Stimulated activated CD8-positive, alpha-beta memory T cell treated with anti-CD3 and anti-CD28 coated beads, Interleukin-7, amount 100 ng/mL, for 1 hour (primary cell): ENCODE measurements at places on chromosomes 11 and 22.

DNA sequence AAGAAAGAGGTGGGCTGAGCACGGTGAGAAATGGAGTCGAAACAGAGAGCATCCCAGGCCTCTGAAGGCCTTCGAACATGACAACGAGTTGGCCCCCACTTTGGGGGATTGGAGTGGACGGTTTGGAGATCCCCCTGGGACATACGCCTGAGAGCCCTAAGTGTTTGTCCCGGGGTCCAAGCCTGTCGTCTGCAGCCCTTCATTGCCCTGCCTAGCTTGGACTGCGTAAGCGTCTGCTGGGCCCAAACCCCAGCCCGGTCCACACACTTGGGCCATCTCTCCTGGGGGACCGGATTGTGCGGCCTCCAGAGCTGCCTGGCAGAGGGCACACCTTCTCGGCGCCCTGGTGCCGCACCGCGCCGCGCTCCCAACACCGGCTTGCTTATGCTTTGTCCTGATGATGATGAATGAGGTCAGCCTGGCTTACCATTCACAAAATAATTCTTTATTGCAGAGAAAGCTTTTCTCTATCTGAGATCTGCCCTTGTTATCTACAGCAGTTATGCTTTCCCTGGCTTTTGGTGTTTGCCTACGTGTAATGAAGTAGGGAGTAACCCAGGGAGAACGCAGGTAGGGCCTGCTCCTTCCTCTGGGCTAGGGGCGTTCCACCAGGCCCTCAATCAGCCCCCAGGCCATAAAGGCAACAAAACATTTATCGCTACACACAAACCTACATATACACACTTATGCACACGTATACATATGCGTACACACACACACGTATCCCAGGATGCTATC is 85.9 kb upstream of the PPARA start:
- no peak for DNase-seq

DNA sequence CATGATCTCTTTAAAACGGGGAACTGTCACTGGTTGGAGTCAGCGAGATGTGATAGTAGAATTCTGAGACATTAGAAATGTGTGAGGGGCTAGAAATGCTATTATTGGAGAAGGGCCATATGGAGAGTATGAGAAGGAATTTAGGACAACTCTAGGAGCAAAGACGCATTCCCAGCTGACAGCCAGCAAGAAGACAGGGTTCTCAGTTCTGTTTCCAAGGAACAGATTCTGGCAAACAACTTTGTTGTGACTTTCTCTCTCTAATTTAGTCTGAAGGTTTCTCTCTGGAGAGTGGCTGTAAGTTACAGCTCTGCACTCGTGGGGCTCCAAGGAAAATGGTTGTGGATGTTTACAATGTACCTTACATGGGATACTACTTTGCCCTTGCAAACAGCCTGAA is 876.3 kb downstream of the FAM181B start:
- DNase-seq = no peak

DNA sequence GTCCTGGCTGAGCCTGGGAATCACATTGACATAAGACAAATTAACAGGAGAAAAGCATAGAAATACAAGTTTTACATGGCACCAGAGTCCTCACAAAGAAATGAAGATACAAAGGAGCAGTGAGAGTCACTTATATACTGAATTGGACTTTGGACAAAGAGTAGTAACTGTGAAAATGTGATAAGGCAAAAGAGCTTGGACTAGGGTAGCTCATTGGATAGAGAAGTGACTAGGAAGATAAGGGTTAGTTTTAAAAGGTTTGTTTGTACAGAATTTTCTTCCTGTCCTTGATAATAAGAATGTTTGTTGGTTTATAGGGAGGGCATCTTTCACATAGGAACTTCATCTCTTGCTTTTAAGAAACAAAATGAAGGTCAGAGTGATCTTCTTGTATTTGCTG is 17.9 kb upstream of the NUCB2 start:
- DNase-seq = no peak

DNA sequence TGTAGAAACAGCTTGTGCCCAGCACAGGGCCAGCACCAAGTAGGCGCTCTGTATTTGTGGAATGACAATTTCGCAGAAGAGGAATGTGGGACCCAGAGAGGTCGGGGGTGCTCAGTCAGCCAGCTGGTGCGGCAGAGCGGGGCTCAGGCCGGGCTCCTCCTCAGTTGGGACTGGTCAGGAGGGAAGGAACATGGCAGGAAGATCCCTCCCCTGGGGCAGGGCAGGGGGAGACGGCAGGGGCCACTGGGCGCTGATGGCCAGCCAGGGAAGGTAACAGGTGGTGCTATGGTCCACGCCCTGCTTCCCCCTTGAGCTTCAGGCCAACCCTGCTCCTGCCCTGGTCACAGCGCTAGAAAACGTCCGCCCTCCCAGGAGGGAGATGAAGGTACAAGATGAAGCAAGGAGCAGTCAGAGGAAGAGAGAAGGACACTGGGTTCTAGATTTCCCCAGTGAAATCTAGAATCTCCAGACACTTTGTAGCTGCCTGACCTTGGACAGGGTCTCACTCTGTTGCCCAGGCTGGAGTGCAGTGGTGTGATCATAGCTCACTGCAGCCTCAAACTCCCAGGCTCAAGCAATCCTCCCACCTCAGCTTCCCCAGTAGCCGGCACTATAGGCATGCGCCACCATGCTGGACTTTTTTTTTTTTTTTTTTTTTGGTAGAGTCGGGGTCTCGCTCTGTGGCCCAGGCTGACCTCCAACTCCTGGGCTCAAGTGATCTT is 13.5 kb upstream of the SPI1 start:
- DNase-seq = no peak

- DNase-seq = no peak
These were observed 54.9 kb downstream of the LINC01488 start for GRCh38 chr11:69536406-69536805.

GRCh38 chr11:99766811-99767210 is 746.1 kb downstream of the CNTN5 start:
- DNase-seq = no peak

- DNase-seq = peak; percentile 4
These were observed 27.8 kb downstream of the WEE1 start for GRCh38 chr11:9601037-9601875.

DNA sequence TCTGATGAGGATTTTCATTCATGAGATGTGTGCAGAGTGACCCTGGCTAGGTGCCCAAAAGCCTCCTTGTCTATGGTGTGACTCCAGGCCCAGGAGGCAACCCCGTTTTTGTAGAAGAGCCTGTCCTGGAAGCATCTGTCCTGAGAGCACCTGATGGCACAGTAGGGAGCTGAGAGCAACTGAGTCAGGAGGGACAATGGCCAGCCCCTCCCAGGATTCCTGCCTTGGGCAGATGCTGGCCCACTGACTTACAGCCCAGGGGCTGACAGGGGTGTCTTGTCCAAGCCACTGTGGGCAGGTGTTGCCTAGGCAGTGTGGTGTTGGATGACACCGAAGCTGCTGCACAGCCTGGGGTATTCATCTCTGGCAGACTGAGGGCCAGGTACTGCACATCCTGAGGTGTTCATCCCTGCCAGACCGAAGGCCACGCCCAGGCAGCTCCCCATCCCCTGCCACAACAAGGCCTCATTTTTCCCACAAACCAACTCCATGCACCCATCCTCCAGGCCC is 3.2 kb upstream of the RFPL2 start:
- no peak for DNase-seq

GRCh38 chr11:11141065-11141464 is 212.0 kb downstream of the CSNK2A3 start:
- no peak for DNase-seq

GRCh38 chr22:46557736-46558480 is 20.5 kb upstream of the CELSR1 start:
- DNase-seq = no peak

- no peak for DNase-seq
These were observed 3.1 kb upstream of the IRAG1 start for GRCh38 chr11:10696468-10697322.

DNA sequence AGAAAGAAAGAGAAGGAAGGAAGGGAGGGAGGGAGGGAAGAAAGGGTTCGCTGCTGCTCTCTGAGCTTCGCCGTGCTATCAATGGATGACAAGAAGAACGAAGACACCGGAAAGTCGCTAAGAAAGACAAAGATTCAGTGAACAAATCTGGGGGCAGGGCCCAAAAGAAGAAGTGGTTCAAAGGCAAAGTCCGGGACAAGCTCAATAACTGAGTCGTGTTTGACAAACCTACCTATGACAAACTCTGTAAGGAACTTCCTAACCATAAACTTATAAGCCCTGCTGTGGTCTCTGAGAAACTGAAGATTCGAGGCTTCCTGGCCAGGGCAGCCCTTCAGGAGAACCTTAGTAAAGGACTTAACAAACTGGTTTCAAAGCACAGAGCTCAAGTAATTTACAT is 2.9 kb upstream of the TTLL1 start:
- no peak for DNase-seq

DNA sequence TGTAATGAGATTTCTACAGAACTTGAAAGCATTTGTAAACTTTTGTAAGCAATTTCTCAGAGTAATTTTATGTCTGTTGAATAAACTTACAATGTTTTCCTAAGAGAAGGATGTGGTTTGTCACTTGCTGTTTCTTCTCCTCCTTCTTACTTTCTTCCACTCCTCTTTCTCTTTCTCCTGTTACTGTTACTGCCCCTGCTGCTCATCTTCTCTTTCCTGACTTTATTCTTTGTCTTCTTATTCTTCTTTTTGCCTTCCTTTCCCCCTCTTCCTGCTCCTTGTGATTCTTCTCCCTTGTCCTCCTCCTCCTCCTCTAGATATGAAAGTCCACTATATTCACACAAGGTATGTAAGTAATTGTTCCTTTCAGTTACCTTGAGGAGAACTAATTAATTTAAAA is 31.1 kb upstream of the MMP7 start:
- DNase-seq = no peak

DNA sequence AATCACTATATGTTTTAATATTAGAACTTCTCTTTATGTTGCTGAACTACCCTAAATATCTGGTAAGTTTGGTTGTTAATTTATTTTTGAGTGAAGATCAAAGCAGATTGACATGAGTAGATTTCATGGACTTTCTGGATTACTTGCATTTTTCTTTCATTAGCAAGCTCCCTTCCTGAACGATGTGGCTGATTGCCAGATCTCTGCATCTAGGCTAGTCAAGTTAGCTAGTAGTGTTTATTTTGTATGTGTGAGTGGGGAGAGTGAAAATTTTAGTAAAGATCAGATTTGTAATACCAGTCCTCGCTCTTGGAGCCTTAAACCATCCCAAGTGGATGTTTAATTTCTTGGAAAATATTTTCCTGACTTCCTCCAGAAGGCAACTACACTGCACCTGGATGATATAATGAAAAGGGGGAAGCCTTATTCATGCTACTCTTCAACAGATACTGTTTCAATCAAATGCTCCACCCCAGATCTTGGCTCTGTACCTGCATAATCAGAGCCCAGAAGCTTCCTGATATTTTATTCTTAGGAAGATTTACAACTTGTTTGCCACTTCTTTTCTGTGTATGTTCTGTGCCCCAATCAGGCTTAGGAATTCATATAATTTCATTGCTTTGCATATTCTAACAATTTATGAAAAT is 143.2 kb upstream of the GRIA4 start:
- DNase-seq = no peak

DNA sequence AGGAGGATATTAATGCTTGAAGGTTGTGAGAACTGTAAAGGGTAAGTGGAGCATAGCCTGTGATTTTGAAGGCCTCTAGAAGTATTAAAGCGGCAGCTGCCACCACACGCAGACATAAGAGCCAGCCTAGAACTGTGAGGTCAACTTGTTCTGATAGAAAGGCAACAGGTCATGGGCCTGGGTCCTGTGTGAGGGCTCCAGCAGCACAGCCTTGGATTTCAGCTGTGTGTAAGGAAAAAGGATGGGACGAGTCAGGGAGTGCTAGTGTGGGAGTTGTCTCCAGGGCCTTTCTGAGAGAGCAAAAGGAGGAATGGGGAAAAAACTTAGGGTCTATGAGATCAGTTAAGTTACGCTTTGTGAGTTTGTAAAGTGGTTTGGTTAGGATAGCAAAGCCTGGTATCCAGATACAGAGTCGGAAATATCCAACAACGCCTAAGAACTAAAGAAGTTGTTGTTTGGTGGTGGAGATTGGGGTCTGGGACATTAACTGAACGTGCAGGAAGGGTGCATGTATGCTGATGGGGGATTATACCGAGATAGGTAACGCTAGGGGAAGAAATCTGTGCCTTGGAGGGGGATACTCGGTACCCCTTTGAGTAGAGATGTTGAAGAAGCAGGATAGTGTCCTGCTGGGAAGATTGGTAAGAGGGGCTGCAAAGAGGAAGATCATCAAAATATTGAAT is 17.4 kb upstream of the ANO1 start:
- no peak for DNase-seq

GRCh38 chr11:12318791-12319438 is 58.5 kb upstream of the PARVA start:
- no peak for DNase-seq

GRCh38 chr22:27206374-27207133 is 549.2 kb downstream of the MIAT start:
- no peak for DNase-seq

GRCh38 chr11:46117842-46118241 is 3.4 kb downstream of the PHF21A start:
- no peak for DNase-seq

GRCh38 chr11:134524896-134525845 is 113.1 kb upstream of the B3GAT1 start:
- no peak for DNase-seq

GRCh38 chr22:36301851-36302250 is 48.9 kb downstream of the APOL1 start:
- no peak for DNase-seq

DNA sequence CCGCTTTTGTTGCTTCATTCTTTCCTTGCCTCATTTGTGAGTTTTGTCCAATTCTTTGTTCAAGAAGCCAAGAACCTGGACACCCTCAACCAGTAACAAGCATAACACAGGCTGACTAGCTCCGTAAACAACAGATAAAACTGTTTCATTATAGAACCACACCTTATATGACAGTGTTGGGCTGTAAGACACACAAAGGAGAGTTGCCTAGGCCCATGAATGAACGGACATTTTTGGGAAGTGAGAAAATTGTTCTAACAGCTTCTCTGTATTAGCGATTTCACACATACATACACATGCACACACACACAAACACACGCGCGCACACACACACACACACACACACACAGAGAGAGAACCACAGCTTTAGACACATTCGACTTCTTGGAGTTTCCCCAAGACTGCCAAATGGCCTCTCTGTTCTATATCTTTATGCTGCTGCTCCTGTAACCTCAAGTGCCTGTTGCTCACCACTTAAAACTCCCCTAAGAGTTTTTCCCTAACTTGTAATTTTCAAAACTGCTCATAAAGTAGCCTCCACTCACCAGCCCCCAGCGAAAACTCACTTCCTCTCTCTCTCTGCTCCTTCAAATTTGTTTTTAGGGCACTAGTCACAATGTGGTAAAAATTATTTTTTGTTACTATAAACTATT is 35.9 kb downstream of the CTSC start:
- no peak for DNase-seq

GRCh38 chr11:43200031-43200430 is 111.8 kb upstream of the API5 start:
- DNase-seq = no peak

- DNase-seq = no peak
These were observed 82.7 kb upstream of the LINC01488 start for GRCh38 chr11:69398529-69399492.

- DNase-seq = no peak
These were observed 114.7 kb upstream of the ISX start for GRCh38 chr22:34951212-34951611.
